ENCODE measurements at places on chromosomes 1 and 21.

DNA sequence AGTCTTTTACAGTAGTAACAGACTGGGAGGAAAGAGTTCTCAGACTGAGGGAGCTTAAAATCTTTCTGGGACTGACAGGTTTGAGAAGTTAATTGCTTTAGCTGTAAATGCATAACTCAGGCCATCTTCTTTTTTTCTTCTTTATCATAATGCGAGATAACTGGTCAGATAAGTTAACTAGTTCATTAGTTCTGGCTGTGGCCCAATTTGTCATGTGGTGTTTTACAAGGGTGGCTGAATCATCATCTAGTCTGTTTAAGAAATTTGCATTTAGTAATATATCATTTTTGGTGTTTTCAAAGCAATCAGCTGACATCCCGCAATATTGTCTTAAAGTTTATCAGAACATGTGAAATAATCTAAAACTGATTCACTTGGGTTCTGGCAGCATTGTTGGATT lies 14.0 kb downstream of the HSD3B2 start:
- DNase-seq = no peak
- H3K27me3 ChIP-seq = no peaks in the 10 kb centered on the region
- H3K27ac ChIP-seq = no peak overlapping the region
- H3K36me3 ChIP-seq = no peaks in the 10 kb centered on the region
- no peak overlapping the region for H3K4me3 ChIP-seq

DNA sequence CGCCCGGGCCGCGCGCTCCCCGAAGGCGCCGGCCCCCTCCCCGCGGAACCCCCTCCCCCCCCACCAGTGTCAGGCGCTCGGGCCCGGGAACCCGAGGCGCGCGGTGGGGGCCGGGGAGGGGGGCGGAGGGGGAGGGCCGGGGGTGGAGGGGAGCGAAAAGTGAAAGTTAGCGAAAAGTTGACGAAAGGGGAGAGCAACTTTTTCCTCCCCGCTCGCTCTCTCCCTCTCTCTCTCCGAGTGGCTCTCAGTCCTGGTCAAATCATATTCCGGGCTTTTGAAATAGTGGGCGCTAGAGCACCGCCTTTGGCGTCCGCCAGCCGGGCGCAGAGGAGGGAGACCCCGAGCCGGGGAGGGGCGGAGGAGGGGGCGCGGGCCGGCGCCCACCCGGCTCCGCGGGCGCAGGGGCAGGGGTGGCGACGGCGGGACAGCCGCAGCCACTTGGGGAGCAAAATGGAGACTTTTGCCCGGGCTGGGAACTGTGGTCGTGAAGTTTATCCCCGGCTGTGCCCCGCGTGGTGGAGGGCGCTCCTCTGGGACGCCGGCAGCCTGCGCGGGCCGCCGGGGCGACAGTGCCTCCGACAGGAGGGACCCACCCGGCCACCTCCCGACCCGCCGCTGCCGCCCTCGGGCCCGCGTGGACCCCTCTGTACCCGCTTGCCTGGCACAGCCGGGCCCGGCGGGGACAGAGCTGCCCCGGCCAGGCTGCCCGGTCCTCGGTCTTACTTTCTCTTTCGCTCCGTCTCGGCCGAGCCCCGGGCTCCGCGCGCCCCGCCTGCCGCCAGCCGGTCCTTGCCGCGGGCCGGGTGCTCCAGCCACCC lies 697 bp downstream of the PRDM16 start:
- DNase-seq = peak; percentile 49
- H3K27ac ChIP-seq = peak overlapping the region; percentile 26
- H3K4me3 ChIP-seq = peak overlapping the region; percentile 61
- H3K4me1 ChIP-seq = peaks cover 12% of the 10 kb centered on the region
- no peaks in the 10 kb centered on the region for H3K36me3 ChIP-seq

DNA sequence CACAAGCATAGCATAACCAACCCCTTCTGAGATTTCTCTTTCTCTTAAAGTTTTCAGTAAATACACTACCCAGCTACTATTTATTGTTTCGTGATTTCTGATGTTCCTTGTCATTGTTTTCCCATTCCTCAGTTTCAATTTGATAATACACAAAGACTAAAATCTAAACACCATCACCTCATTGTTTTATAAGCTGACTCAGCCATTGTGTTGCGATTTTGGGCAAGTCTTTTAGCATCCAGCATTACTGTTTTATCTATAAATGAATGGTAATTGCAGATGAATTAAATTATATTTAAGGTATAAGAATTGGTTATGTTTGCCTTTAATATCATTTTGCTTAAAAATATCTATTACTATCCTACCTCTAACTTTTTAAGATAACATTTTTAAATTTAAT lies 1308.5 kb downstream of the PLA2G4A start:
- no peaks in the 10 kb centered on the region for H3K36me3 ChIP-seq
- H3K27me3 ChIP-seq = no peaks in the 10 kb centered on the region
- no peaks in the 10 kb centered on the region for H3K4me1 ChIP-seq
- no peak overlapping the region for H3K27ac ChIP-seq
- DNase-seq = no peak
- no peak overlapping the region for H3K4me3 ChIP-seq

DNA sequence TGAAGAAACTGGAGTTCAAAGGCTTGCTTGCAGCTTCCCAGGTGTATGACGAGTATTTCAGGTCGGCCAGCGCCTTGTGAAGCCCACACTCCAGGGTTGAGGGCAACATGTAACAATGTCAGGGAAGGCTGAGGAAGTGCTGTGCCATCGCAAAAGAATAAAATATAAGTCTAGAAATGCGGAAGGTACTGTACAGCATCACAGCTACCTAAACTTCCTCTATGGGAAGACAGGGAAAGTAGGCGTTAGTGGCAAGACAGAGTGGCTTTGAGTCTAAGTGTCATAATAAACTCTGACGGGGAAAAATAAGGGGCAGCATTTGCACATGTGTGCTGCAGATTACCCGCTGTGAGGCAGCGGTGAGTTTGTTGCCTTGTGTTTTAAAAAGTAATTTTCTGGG lies 28.9 kb downstream of the DOP1B start:
- H3K27ac ChIP-seq = no peak overlapping the region
- H3K27me3 ChIP-seq = no peaks in the 10 kb centered on the region
- H3K36me3 ChIP-seq = no peaks in the 10 kb centered on the region
- no peak for DNase-seq
- no peak overlapping the region for H3K4me3 ChIP-seq

DNA sequence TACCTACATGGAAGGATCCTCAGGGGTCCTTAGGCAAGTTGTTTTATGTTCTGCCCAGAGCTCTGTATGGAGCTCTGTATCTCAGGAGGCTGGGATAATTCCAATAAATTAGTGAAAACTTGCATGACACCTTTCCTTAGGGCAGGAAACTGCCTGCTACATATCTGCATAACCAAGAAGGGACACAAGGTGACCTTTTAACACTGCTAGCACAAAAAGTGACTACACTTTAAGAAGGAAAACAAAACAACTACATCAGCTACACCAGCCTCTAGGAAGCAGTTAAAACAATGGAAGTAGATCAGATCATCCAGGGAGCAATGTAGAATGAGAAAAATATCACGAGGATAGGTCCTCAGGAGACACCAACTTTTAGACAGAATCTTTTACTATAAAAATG lies 93.9 kb downstream of the TNFSF18 start:
- no peak for DNase-seq
- no peaks in the 10 kb centered on the region for H3K27me3 ChIP-seq
- no peak overlapping the region for H3K27ac ChIP-seq
- H3K4me3 ChIP-seq = no peak overlapping the region

DNA sequence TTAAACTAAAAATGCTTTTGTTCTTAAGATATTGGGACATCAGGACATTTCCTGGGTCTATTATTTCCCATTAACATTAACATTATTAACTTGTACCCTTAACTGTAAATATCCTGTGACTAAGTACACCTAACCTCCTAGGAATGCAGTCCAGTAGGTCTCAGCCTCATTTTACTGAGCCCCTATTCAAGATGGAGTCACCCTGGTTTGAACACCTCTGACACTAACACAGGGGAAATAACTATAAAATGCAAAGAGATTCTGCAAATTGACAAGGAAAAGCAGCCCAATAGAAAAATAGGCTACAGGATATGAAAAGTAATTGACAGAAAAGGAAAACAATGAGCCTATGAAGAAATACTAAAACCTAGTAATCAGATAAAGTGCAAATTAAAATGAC lies 11.6 kb upstream of the NCMAP start:
- DNase-seq = no peak
- H3K27me3 ChIP-seq = no peaks in the 10 kb centered on the region
- no peaks in the 10 kb centered on the region for H3K36me3 ChIP-seq
- H3K4me1 ChIP-seq = peaks cover 4% of the 10 kb centered on the region

DNA sequence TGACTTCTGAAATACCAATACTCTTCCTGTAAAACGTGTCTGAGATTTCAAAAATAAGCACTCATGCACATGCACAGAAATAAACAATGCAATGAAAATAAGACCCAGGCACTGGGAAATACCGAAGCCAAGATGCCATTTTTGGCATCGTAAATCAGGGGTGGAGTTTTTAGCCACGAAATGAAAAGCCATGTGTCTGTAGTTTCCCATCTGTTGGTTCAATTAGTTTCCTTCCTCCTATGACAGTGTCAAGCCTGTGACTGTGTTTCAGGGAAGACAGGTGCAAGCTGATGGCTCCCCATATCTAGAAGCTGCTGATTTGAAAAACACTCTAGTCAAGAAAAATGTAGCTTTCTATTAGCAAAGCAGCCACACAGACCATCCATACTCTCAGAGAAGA lies 480.4 kb upstream of the CAMK1G start:
- no peak for DNase-seq
- H3K27me3 ChIP-seq = no peaks in the 10 kb centered on the region
- H3K4me1 ChIP-seq = no peaks in the 10 kb centered on the region
- H3K4me3 ChIP-seq = no peak overlapping the region
- no peaks in the 10 kb centered on the region for H3K36me3 ChIP-seq

DNA sequence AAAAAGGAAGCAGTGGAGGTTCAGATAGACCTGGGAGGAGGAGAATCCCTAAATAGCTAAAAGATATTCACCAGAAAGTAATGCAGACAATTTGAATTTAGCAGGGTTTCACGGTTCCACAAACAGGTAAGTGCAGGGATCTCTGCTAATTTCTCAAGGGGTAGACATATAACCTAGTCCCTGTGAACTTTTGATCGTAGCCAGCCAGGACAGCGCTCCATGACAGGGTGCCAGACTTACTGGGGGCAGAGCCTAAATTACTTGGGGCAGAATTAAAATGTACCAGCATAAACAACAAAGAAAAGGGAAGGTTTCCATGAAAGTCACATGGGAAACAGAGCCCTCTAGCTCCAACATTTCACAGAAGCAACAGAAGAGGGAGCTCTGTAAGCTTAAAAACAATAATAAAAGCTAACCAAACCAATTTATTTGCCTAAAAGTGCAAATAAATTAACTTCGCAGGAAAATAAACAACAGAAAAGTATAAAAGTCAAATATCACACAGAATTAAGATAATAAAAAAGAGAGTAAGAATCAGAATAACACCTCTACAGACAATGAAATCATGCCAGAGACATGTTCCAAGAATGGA lies 198.3 kb downstream of the DUSP10 start:
- no peak overlapping the region for H3K27ac ChIP-seq
- no peak for DNase-seq
- H3K27me3 ChIP-seq = no peaks in the 10 kb centered on the region
- H3K4me1 ChIP-seq = no peaks in the 10 kb centered on the region

- no peak for DNase-seq
- H3K27ac ChIP-seq = no peak overlapping the region
- H3K36me3 ChIP-seq = no peaks in the 10 kb centered on the region
- H3K27me3 ChIP-seq = no peaks in the 10 kb centered on the region
Observed at GRCh38 chr21:15365751-15366392, 301.1 kb upstream of the NRIP1 start.

- H3K4me1 ChIP-seq = no peaks in the 10 kb centered on the region
- no peaks in the 10 kb centered on the region for H3K27me3 ChIP-seq
- H3K27ac ChIP-seq = no peak overlapping the region
- no peaks in the 10 kb centered on the region for H3K36me3 ChIP-seq
Observed at GRCh38 chr1:198632007-198632406, 6.8 kb upstream of the PTPRC start.

DNA sequence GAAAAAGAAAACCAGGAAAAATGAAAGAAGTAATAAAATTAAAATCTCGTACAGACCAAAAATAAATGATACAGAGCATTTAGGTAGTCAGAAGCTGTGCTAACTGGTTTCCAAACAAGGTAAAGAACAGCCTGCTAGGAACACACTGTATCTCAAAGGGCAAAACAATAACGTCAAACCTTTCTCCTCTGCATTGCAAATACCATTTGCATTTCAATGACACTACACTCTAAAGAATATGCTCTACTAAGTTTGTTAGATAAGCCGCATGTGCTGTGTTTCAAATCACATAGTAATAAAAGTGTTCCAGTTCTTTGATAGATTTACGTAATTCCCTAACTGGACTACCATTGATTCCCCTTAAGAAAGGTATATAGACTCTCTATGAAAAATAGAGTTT lies 648.8 kb downstream of the PLA2G4A start:
- no peak for DNase-seq
- no peak overlapping the region for H3K4me3 ChIP-seq
- no peak overlapping the region for H3K27ac ChIP-seq
- H3K27me3 ChIP-seq = no peaks in the 10 kb centered on the region
- H3K36me3 ChIP-seq = no peaks in the 10 kb centered on the region
- H3K4me1 ChIP-seq = no peaks in the 10 kb centered on the region

DNA sequence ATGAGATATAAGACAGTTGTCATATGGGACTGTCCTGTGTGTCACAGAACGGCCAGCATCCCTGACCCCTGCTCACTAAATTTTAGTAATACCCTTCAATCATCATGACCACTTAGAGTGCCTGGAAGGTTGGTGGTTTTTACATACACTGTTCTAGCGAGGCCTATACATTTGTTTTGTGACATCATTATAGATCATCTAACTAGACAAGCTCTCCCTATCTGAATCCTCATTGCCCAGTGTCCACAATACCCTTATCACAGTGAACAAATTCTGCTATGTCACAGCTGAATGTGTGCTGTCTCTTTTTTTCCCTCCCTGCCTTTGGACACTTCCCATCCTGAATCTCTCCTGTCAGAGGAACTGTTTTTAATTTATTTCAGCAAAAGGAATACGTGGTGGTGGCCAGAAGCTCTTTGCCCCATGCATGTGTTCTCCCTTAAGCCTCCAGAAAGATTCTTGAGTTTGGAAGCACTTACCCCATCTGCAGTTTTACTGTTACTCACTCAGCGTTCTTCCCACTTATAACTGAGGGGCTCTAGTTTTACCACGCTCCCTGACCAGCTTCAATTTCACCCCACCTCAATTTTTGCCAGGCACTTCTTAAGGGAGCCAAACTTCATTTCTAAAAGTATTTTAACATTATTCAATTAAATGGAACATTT lies 70.3 kb downstream of the OLFML2B start:
- DNase-seq = no peak
- no peaks in the 10 kb centered on the region for H3K27me3 ChIP-seq
- no peaks in the 10 kb centered on the region for H3K36me3 ChIP-seq
- no peak overlapping the region for H3K4me3 ChIP-seq
- H3K4me1 ChIP-seq = no peaks in the 10 kb centered on the region
- no peak overlapping the region for H3K27ac ChIP-seq

- H3K36me3 ChIP-seq = no peaks in the 10 kb centered on the region
- H3K27me3 ChIP-seq = no peaks in the 10 kb centered on the region
- H3K27ac ChIP-seq = no peak overlapping the region
- DNase-seq = no peak
- no peaks in the 10 kb centered on the region for H3K4me1 ChIP-seq
Observed at GRCh38 chr1:205492201-205492667, 12.2 kb upstream of the CDK18 start.

GRCh38 chr1:41046347-41046775 lies 24.8 kb upstream of the SLFNL1 start:
- DNase-seq = peak; percentile 89
- no peaks in the 10 kb centered on the region for H3K27me3 ChIP-seq
- peak overlapping the region; percentile 86 for H3K27ac ChIP-seq
- H3K4me3 ChIP-seq = no peak overlapping the region
- no peaks in the 10 kb centered on the region for H3K36me3 ChIP-seq
